ENCODE measurements at places on chromosomes 3 and 15.

DNA sequence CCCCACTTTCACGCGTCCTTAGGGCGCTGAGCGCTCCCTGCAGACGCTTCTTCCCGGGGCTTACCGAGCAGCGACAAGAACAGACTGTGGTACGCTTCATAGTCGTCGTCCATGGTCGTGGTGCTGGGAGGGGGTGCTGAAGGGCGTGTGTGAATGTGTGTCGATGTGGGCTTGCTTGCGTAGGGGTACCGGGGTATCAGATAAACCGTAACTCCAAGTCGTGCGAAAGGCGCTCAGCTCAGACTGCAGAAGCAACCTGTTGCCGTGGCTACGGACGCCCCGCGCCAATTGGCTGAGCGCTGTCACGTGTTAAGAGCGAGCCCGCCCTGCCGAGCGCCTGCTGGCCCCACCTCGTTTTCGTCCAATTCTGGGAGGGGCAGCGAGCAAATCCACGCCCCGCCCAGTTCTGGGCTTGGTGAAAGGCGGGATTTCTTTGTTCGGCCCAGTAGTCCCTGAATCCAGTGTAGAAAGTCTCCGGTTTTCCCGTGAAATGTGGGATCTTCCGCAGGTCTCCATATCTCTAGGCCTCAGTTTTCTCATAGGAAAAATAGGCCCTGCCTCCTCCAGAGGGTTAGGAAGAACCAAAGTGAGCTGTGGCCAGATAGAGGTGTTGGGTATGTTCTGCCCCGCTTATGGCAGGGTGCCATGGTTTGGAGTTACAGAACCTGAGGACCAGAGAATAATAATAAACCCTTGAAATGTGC, at the start of gene EFCAB12:
Gene EFCAB12 (minus strand): TSS at position 261 of the 704 bp plus-strand sequence. CDS start 148 bp downstream, at position 113.
- DNase-seq = peak; percentile 92

DNA sequence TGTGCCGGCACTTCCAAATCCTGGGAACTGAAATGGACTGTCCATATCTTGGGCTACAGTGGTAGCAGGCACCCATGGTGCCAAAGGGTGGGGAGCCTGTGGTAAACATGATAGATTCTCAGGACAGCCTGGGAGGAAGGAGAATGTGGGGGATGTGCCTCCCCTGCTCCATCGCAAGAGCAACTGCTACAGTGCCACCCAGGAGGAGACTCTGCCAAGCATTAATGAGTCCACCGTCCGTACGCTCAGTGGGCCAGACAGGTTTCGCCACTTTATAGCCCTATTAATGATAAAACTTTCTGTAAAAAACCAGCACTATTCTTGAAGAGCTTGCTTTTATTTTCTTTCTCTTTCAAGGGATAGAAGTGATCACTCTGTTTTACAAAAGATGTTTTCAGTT, 75.2 kb downstream of the FMN1 start:
- DNase-seq = no peak

- no peak for DNase-seq
Measured at GRCh38 chr3:186786922-186787321, 3.5 kb downstream of the EIF4A2 start.

GRCh38 chr15:40088929-40089755, 19.5 kb downstream of the BMF start:
- DNase-seq = peak; percentile 59

DNA sequence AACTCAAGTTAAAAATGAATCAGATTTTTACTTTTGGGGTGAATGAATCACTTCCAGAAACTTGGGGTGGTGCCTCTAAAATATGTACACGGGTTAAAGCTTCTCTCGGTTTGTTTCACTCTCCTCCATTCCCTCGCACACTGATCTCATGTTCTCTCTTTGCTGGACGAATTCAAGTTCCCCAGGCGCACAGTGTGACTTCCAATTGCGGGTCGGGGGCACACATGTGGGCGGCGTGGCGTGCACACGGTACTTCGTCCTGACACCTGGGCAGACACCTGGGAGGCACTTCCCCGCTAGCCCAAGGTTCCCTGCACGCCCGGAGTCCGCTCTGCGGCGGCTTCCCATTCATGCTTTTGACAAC, 692 bp downstream of the SCAANT1 start:
- peak; percentile 17 for DNase-seq

DNA sequence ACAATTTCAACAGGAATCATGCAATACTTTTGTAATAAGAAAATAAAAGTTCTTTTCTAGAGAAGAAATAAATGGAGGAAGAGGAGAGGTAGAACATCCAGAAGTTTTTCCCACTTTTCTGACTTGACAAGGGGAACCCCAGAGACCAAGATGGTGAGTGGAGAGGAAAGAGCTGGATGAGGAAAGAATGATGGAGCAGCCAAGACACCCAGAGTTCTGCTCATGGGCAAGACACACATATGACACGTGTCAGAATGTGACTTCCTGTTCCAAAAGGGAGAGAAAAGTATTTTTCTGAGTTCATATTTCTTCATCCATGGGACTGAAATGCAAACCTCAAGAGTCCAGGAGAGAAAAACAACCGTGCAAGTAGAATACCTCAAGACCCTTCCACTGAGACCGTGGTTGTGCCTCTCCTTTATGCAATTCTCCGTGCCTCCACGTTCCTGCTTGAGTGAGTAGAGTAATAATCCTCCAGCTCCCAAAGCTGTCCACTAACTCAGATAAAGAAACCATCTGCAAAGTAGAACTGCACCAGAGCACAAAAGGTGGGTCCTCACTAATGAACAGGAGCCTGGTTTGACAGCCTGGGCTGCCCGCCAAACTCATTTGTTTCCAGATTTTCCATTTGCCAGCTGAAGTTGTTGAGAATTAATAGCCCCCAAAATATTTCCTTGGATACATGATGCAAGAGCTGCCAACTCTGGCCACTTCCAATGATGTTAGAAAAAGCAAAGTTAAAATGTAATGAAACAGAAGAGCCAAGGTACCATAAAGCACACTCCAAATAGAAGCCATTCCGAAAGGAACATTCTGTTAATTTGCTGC, 272.6 kb upstream of the IGF1R start:
- no peak for DNase-seq

DNA sequence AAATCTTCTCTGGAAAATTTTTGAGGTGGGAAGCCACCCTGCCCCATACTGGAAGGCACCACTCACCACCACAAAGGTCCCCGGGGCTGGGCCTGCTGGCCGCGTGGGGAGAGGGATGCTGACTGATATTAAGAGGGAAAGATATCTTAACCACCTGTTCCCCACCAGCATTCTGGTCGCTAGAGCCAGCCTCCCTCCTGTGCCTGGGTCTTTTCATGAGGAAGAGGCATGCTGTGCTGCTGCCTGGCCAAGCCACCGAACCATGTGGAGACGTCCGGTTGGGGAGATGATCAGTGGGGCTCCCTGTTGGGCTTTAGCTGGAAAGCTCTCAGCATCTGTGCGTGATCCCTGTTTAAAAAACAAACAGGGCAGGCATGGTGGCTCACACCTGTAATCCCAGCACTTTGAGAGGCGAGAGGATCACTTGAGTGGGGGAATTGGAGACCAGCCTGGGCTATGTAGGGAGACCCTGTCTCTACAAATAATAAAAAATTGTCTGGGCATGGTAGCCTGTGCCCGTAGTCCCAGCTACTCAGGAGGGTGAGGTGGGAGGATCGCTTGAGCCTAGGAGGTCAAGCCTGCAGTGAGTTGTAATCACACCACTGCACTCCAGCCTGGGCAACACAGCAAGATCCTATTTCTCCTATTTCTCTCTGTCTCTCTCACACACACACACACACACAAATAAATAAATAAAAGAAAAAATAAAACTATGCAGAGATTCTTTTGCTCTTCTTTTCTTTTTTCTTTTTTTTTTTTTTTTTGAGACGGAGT, 1.0 kb downstream of the KLHL18 start:
- peak; percentile 36 for DNase-seq
